ENCODE measurements at places on chromosomes 16 and 17.

DNA sequence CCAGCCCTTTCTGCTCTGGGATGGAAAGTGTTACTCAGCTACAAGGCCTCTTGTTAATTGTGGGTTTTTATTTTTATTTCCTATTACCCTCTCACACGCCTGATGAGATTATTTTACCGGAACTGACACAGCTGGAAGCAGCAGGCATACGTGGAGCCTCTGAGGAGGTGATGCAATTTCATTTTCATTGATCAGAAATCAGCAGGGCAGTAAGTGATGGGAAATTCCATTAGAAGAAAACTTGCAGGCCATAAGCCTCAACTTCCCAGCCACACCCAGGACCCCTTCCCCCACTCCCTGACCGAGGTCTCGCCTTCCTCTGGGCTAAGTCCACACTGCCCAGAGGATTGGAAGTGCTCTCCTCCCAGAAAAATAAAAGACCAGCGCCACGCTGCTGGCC is 69.7 kb downstream of the ZFHX3 start:
- no peak for DNase-seq

DNA sequence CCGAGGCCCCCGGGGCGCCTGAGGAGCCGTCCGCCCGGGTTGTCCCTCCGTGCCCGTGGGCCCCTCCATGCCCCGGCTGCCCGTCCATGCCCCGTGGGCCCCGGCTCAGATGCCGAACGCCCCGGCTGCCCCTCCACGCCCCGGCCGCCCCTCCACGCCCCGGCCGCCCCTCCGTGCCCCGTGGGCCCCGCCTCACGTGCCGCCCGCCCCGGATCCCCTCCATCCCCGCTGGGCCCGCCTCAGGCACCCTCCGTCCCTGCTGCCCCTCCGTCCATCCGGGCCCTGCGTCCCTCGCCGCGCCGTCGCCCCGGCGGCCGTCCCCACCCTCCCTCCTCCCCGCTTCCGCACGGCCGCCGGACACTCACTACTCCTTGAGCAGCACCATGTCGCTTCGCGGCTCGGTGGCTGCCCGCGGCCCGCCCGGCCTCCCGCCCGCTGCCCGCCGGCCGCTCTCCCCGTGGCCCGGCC is 382 bp downstream of the PITPNA start:
- no peak for DNase-seq

GRCh38 chr17:32160526-32160925 is 18.2 kb downstream of the RHOT1 start:
- DNase-seq = no peak

- no peak for DNase-seq
Observed at GRCh38 chr16:57863434-57864160, 61.3 kb upstream of the KIFC3 start.

DNA sequence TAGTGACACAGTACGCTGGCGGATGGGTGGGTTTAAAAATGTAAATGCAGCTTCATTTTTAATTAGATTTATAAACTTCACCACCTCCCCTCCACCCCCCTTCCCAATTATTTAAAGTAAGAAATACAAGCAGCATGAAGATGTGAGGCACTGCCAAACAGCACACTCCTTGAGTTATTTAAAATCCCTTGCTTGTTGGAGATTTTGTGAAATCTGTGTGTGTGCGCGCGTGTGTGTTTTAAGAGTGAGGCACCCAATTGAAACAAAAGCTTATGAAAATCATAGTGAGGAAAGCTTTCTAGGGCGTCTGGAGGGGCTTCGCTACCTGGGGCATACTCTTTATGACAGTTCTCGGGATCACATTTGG is 219.6 kb upstream of the IRX3 start:
- DNase-seq = no peak

DNA sequence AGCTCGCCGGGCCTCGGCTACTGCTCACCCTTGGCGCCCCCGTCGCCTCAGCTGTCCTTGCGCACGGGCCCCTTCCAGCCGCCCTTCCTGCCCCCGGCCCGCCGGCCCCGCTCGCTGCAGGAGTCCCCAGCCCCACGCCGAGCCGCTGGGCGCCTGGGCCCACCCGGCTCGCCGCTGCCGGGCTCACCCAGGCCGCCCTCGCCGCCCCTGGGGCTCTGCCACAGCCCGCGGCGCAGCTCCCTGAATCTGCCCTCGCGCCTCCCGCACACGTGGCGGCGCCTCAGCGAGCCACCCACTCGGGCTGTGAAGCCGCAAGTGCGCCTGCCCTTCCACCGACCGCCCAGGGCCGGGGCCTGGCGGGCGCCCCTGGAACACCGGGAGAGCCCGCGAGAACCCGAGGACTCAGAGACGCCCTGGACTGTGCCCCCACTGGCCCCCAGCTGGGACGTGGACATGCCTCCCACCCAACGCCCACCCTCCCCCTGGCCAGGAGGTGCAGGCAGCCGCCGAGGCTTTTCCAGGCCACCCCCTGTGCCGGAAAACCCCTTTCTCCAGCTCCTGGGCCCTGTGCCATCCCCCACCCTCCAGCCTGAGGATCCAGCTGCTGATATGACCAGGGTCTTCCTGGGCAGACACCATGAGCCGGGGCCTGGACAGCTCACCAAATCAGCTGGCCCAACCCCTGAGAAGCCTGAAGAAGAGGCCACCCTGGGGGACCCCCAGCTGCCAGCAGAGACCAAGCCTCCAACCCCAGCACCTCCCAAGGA is 12.8 kb downstream of the MYO15A start:
- no peak for DNase-seq

DNA sequence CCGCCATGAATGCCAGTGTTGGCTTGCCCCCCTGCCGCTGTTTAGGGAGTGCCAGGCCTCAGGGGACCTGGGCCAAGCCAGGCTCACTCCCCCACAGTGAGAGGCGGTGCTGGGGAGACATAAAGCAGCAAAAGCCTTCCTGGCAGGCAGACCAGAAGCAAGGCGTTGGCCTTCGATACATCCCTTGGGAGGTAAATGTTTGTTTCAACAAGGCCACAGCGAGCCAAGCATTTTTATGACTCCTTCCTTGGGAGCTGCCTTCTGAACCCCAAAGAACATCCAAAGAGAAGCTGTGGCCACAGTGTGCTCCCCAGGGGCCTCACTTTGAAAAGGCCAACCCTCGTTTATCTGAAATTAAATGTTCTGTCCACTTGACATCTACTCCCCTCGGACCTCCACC is 119.7 kb upstream of the CIBAR2 start:
- no peak for DNase-seq

DNA sequence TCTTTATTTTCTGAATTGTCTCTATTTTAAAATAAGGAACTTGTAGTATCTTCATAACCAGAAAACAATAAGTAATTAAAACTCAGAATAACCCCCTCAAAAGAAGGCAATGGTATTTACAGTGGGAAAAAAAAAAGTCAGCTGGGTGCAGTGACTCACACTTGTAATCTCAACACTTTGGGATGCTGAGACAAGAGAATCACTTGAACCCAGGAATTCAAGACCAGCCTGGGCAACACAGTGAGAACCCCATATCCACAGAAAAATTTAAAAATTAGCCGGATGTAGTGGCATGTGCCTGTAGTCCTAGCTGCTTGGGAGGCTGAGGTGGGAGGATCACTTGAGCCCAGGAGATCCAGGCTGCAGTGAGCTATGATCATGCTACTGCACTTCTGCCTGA is 33.5 kb downstream of the ADAM11 start:
- no peak for DNase-seq

- DNase-seq = no peak
Observed at GRCh38 chr16:51567911-51568310, 416.8 kb upstream of the SALL1 start.

- peak; percentile 82 for DNase-seq
Observed at GRCh38 chr17:68204736-68205135, 43.1 kb upstream of the AMZ2 start.

GRCh38 chr16:14606102-14606501 is 24.0 kb downstream of the PARN start:
- no peak for DNase-seq

- no peak for DNase-seq
Observed at GRCh38 chr16:54194334-54194743, 92.2 kb downstream of the IRX3 start.

DNA sequence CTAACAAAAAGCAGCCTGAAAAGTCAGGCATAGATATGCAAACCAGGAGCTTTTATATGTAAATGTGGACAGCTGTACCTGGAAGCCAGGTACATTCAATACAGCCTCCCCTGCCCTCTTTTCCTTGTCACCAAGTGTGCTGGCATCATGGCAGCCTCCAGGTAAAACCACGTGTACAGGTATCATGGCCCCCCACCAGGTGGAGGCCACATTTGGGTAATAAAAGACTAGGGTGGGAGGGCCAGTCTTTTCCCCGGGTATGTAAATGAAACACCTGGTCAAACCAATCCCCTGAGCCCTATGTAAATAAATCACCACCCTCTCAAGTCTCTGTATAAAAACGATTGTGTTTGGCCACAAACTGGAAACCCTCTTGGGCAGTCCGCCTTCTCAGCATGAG is 226.4 kb upstream of the GOT2 start:
- DNase-seq = no peak

DNA sequence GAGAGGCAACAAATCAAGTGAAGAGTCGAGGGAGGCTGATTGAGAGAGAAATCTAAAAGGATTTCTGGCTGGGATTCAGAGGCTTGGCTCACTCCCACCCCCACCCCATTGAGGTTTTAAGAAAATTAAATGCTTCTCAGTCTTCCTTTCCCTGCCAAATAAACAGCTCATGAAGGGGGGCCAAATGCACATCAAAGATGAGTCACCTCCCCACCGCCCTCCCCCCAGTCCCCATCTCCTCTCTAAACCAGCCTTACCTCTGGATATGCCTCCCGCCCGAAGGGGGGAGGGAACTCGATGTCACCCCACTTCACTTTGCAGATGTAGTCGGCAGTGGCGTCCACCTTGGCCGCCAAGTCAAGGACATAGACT is 11.6 kb downstream of the ACLY start:
- DNase-seq = no peak

- peak; percentile 27 for DNase-seq
Observed at GRCh38 chr17:74491626-74492025, 25.2 kb downstream of the CD300A start.

GRCh38 chr17:64187093-64187895 is 57.4 kb upstream of the ERN1 start:
- no peak for DNase-seq

DNA sequence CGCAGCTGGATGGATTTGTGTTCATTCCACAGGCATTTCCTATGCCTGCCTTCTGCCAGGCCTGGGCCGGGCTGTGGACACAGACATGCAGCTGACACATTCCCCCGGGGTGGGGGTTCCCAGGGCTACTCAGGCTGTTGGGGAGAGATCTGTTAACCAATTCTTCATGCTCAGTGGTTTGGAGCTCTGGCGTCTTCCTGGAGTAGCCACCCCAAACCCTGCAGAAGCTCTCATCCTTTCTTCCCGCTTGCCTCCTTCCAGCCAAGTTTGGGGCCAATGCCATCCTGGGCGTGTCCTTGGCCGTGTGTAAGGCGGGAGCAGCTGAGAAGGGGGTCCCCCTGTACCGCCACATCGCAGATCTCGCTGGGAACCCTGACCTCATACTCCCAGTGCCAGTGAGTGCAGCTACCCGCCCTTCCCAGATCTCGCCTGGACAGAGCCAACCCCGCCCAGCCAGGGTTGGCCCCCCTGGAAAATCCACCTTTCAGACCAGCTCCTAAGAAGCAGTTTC is 2.6 kb downstream of the ENO3 start:
- DNase-seq = no peak

DNA sequence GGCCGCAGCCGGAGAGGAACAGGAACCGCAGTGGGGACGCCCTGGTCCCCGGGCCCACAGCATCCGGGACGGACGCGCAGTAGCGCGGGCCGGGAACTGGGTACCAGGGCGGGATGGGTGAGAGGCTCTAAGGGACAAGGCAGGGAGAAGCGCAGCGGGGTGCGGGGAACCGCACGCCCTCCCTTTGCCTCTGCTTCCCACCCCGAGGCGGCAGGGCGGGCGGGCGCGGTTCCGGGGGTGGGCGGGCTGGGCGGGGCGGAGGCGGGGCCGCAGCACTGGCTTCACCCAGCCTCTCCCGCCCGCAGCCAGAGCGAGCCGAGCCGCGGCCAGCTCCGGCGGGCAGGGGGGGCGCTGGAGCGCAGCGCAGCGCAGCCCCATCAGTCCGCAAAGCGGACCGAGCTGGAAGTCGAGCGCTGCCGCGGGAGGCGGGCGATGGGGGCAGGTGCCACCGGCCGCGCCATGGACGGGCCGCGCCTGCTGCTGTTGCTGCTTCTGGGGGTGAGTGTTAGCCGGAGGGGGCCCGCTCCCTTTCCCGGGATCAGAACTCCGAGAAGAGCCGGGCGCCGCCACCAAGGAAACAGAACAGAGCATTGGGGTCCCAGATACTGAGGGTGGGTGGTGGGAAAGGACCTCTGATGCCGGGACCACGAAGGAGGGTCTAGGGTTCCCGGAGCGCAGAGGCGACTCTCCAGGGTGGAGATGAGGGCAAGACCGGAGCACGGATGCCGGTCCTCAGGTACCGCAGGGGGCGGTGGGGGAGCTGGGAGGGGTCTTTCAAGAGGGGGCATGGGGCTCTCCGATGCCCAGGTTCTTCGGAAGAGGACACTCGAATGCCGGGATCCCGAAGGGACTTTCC is at the start of gene NGFR:
Gene NGFR, plus strand, starts transcription at position 308 of the 856 bp plus-strand sequence. Its CDS starts 125 bp downstream, at position 433.
- no peak for DNase-seq

- DNase-seq = no peak
Observed at GRCh38 chr17:55694286-55694910, 28.3 kb downstream of the TMEM100 start.

GRCh38 chr16:68512742-68513141 is 26.3 kb upstream of the ZFP90 start:
- DNase-seq = no peak

- no peak for DNase-seq
Observed at GRCh38 chr16:15434425-15435215, at the start of gene BMERB1. TSS of gene BMERB1 (plus strand) at chr16:15434588. CDS start at chr16:15434654, 66 bp downstream.

DNA sequence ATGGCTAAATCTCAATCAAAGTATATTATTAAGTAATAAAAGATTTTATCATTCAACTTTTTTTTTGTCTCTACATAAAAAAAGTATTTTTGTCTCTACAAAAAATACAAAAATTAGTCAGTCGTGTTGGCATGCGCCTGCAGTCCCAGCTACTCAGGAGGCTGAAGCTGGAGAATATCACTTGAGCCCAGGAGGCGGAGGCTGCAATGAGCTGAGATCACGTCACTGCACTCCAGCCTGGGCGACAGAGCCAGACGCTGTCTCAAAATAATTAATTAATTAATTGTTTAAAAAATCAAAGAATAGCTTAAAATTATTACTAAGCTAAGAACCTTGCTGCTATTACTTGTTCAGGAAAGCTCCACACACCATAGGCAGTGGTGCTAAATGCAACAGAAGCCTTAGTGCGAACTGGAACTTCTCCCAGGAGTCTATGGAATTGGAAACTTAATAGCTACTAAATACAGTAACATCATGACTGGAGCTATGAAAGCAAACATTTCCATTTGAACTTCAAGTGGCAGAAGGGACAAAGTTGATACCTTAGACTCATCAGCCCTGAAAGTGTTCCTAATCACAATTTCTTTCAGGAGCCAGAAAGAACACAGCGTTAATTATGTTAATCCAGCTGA is 22.6 kb downstream of the ADCY9 start:
- DNase-seq = no peak

GRCh38 chr17:80107231-80108021 is 6.0 kb downstream of the GAA start:
- DNase-seq = no peak

GRCh38 chr16:48542020-48542473 is 67.9 kb downstream of the N4BP1 start:
- peak; percentile 85 for DNase-seq

- DNase-seq = no peak
Observed at GRCh38 chr17:65441053-65441605, 120.3 kb downstream of the AXIN2 start.

- no peak for DNase-seq
Observed at GRCh38 chr17:78289802-78290363, 58.5 kb downstream of the TMEM235 start.

Data from vagina (tissue), 2 donors.